Activated naive CD4-positive, alpha-beta T cell treated with anti-CD3 and anti-CD28 coated beads, Interleukin-2, amount 50 U/mL, for 72 hours (primary cell): ENCODE measurements at places on chromosomes 13 and 19. TPM values are rescaled to one million over a fixed set of nuclear protein-coding genes. Genes with fewer than 3 reads are reported as not detected.
A peak's percentile ranks its signal among the peaks of the same experiment; 100 is the strongest.

The ZNF177 gene
- 1.2 TPM for total RNA-seq

The AXL gene
- 0.74 TPM for total RNA-seq

The OR10H1 gene
- total RNA-seq = 0.10 TPM

The DHDH gene
- total RNA-seq = 2.2 TPM

The KIR2DL4 gene
- total RNA-seq = 0.25 TPM

DNA sequence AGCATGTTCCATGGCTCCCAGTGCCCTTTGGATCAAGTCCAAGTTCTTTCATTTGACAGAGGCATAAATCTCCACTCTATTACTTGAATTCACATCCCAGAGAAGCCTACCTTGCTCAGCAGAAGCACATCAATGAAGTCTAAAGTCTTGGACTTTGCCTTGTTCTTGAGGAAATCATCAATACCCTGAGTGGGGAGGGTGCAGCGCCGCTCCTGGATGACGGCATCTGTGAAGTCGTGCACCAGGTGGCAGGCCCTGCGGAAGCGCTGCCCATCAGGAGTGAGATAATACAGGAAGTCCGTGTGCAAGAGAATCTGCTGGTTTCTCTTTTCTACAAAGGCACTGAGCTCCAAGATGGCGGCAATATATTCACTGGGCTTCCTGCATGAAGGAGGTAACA lies 10.6 kb downstream of the CYP4F11 start:
- DNase-seq = no peak

DNA sequence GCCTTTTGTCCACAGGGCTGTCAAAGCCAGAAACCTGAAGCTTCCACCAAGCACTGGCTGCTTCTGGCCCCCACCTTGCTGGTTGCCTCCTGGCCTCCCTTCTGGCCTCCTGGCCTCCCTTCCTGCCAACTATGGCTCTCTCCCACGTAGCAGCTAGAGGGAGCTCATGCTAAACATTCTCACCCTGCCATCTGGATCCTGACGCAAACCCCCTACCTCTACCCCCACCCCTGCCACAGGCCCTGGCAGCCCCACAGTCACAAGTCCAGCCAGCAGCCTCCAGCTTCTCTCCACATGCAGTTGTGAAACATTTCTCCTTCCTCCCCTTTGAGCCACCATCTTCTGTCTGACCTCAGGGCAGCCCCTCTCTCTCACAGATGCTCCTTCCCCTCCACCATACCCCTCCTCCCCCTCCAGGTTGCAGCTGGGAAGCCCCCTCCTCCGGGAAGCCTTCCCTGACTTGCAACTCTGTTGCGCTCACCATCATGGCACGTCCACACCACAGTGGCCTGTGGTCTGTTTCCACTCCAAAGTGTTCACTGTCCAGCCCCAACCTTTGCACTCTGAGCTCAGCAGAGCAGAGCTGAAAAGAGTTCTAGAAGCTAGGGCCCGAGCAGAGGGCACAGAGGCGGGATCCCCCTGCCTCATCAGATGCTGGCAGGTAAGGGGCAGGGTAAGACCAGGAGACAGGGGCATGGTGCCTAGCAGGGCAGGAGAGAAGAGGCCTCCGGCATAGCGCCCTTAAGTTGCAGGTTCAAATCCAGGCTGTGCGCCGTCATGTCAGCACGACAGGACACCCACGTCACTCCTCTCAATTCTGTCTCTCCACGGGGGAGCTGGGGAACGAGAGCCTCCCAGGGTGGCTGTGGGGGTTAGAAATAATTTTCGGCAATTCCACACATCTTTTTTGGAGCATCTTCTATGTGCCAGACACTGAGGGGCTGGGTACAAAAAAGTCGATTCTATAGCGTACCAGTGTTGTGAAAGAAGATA lies 7.3 kb downstream of the ADGRL1 start:
- no peak for DNase-seq

- no peak for DNase-seq
These were observed 2.7 kb upstream of the TEX29 start for GRCh38 chr13:111317571-111318345.

DNA sequence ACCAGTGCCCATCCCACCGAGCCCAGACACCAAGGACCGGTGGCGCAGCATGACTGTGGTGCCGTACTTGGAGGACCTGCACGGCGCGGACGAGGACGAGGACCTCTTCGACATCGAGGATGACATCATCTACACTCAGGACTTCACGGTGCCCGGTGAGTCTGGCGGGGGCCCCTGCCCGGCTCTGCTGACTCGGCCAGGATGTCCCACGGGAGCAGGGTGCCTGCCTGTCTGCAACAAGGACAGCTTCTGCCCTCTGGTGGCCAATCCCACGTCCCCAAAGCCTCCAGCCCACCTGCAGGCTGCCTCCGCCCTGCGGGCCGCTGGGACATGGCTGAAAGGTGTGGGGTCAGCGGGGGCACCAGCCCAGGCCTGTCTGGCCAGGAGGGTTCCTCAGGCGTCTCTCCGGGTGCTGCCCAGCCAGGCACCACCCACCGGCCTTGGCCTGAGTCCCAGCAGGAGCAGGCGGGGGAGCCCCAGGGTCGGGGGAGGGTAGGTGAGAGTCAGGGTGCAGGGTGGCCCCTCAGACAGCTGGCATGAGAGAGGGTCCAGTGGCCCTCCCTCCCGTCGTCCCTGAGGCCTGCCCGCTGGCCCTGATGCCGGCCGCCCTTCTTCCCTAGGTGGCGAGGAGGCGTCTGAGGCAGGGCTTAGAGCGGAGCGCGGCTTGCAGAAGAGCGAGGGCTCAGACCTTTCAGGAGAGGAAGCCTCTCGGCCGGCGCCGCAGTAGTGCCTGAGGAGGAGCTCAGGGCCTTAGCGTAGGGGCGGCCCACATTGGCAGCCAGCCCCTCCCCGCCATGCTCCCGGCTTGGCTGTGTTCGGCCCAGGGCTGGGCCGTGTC lies 14.6 kb downstream of the CBARP start:
- no peak for DNase-seq

DNA sequence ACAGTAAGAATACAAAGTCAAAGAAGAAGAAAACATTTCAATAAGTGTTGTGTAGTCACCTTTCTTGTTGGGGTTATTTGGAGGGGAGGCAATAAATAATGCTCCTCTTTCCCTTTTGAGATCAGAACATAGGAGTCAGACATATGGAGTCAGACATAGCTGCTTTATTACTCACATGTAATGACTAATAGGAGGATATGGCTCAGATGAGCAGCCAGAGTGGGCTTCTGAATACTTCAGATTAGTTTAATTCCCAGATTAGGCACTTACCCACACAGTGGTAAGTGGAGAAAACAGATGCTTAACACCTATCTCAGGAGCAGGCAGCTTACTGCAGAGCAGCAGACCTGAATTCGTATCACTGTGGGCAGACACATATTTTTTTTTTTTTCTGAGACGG lies 31.7 kb upstream of the C1QTNF9B start:
- DNase-seq = no peak

- DNase-seq = peak; percentile 84
These were observed 4.5 kb downstream of the FAM174C start for GRCh38 chr19:1279782-1280341.

DNA sequence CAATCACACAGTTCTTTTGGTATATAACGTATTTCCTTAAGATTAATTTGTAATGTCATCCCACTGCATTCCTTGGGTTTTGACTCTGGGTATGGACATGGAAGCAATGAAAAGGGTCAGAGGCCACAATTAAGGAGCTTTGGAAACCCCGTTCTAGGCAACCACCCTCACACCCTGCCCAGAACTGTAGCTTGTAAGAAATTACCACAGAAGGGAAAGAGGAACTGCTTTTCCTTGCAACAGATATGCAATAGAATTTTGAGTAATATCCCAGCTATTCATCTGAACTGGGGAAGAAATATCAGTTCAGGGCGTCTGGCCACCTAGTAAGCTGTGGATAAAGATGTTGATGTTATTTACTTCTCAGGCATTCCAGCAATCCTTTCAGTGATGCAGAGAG lies 985 bp upstream of the CLC start:
- no peak for DNase-seq

DNA sequence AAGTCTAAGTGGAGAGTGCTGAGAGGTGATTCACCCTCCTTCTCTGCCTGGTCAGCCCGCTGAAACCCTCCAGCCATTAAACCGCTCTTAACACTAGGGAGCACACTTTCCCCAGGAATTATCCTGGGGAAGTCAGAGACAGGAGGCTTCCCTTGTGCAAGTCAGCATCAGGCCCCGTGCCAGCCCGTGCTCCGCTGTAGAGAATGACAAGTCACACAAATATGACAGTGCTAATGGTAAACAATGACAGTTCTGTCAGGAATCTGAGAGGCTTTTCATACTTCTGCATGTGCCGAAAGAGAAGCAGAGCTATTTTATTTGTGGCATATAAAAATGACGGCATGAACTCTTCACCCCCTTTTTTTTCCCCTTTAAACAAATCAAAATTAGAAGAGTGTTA lies 816.9 kb upstream of the SLC10A2 start:
- DNase-seq = no peak

GRCh38 chr13:110912651-110913051 lies 2.2 kb downstream of the ANKRD10 start:
- no peak for DNase-seq

- DNase-seq = no peak
These were observed 31.6 kb downstream of the AP1M1 start for GRCh38 chr19:16229322-16229641.

DNA sequence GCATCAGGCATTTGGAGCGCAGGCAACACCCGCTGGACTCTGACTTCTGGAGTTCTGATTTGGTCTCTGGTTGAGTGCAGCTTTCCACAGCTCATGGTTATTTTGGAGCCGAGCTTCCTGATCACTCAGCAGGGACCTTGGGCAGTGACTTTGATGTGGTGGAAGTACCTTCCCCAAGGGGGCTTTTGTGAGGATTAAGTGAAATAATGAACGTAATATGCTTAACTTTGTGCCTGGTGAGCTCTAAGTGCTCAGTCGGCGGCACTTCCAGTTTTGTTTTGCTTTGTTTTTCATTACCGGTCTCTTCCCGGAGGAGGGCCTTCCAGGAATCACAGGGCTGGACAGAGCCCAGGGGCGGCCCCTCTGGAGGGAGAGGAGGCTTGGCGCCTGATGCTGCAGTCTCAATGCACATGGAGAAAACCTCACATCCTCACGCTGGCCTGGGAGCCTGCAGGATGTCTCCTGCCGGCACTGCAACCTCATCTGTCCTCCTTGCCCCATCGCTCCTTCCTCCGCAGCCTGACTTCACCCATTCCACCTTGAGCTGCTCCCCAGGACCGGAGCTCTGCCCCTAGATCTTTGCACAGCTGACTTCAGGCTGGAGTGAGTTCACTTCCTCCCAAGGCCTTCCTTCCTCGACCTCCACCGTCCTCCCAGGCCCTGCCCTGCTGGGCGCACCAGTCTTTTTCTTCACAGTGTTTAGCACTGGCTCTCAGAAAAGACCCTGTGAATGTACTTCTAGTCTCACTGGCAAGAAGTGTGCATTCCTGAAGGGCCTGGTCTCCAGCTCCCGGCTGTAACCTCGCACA lies 1.5 kb downstream of the PLEKHF1 start:
- no peak for DNase-seq

DNA sequence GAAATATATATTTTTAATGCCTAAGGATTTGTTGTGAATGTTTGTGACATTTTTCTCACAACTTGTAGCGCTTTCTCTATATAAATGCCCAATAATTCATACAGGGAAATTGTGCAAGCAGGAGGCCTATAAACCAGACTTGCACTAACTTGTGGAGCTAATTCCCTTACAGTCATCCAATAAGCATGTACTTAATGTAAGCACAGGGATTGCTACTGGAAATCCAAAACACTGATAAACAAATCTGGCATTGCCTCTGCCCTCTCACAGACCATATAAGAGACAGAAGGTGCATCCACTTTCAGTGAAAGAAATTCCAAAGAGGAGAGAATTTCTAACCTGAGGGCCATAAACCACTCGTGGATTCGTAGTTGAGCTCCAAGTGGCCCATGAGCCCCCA lies 518.8 kb downstream of the MYO16 start:
- no peak for DNase-seq
